Stimulated activated CD4-positive, alpha-beta T cell treated with anti-CD3 and anti-CD28 coated beads, TNF-alpha, amount 100 ng/mL, for 48 hours (primary cell): ENCODE measurements at places on chromosomes 1 and 21.

DNA sequence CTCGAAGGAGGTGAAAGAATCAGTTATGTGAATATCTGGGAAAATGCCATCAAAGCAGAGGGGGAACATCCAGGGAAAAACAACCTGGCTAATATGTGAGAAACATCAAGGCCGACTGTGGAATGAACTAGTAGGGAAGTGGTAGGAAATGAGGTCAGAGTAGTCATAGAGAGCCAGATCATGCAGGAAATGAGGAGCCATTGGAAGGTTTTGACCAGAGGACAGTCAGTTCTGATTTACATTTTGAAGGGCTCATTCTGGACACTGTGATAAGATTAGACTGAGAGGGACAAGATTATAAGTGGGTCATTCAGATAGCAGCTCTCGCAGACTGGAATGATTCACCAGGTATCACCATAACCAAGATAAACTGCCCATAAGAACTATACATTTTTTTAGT lies 63.7 kb downstream of the SYT14 start:
- DNase-seq = no peak

DNA sequence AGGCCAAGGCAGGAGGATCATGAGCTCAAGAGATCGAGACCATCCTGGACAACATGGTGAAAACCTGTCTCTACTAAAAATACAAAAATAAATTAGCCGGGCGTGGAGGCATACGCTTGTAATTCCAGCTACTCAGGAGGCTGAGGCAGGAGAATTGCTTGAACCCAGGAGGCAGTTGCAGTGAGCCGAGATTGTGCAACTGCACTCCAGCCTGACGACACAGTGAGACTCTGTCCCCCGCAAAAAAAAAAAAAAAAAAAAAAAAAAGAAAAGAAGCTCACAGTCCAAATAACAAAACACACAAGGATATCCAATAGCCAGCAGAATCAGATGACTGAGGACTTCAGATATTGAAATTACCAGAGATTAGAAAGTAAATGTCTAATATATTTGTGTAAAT lies 11.8 kb downstream of the AHCTF1 start:
- no peak for DNase-seq

- DNase-seq = no peak
These were observed 5.8 kb downstream of the ZMYND12 start for GRCh38 chr1:42450061-42450460.

DNA sequence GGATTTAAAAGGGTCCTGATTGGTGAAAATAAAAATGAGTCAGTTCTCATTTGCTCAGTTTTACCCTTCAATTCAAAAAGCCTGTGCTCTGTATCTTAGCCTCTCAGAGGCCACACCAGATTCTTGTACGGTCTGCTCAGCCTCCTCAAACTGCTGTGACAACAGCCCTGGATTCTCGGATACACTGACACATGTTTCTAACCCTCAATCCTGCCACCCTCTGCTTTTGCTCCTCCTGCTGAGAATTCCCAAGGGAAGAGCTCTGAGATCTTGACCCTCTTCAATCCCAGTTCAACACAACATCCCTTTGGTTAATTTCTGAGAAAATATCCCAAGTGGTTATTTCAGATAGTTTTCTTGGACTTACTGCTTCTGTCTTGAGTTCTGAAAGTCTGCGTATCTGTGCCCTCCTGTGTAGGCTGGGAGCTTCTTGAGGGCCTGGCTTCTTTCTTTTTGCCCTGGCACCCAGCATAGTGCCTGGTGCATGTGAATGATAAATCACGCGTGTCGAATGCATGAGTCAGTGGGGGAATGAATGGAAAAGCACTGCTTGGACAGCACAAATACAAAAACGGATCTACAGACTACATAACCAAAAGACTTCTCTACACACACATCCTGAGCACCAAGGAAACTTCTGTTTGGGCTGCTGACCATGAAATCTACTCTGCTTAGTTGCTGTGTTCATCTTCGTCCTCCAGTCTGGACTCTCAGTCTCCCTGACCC lies 24.5 kb downstream of the IRF2BP2 start:
- no peak for DNase-seq

DNA sequence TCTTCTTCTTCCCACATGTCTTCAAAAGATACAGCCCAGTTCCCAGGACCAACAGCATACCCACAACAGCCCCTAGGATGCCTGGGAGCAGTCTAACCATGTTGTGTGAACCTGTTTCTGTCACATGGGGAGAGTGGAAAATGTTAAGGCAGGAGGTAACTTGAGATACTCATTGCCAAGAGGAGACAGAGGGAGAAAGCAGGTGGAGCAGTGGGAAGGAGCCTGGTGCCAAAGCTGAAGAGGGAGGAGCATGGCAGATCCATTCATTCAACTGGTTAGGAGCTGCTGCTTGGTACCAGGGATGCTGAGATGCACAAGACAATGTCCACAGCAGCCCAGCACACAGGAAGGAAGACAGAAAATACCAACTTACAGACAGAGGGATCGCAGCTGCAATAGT lies 149.8 kb upstream of the ETV3 start:
- no peak for DNase-seq

GRCh38 chr1:210626341-210626740 lies 297.6 kb downstream of the HHAT start:
- DNase-seq = no peak

- DNase-seq = peak; percentile 38
These were observed 77.8 kb downstream of the BACH1 start for GRCh38 chr21:29376556-29376955.

- DNase-seq = no peak
These were observed 23.5 kb downstream of the PANK4 start for GRCh38 chr1:2502661-2503553.

DNA sequence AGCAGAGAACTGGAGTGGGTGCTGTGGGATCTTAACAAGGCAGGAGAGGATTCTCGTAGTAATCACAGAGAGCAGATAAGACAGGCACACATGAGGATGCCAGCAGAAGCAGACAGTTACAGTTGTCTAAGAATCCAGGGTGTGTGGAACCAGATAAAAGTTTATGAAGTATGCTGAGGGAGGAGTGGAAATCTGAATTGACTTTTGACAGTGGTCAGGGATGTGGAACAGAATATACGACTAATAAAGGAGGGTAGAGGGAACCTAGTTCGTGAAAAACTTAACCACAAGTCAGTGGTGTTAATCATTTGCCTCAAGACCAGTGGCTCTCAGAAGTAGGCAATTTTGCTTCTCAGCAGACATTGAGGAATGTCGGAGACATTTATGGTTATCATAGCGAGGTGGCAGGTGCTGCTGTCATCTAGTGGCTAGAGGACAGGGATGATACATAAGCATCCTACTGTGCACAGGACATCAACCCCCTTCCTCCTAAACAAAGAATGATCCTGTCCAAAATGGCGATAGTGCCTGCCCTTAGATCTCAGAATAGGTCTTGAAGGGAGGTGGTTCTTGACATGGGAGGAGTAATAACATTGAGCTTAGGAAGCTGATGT lies 3.0 kb downstream of the LRRC8D start:
- no peak for DNase-seq

DNA sequence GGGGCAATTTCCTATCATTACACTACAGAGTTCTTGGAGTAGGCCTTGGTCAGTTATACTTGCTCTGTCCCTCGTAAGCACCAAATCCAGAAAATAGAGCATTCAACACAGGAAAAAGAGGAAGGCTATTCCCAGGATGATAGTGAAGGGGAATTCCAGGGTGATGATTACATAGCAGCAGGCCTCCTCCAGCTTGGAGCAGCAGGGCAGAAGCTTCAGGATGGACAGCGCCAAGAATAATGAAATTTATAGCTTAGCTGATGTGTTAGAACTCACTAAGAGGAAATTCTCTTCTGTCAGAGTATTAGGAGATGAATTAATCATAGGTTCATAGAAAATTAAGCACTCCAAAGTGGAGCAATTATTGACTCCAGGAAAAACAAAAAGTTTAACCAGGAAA lies 10.8 kb upstream of the SMAP2 start:
- DNase-seq = no peak

DNA sequence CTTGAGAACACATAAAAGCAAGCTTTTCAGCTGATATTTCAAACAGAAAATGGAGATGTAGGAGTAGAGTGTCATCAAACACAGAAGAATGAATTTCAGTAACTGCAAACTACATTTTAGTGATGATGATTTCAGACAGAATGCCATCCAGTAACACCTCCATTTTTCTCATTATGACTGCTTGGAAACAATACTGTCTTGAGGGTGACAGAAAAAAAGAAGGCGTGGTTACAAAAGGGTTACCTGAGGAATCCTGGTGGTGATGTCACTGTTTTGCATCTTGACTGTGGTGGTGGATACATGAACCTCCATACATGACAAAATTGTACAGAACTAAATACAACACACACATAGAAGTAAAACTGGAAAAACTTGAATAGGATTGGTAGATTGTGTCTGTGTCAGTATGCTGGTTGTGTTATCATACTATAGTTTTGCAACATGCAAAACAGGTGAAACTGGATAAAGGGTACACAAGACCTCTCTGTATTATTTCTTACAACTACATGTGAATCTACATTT lies 375.9 kb downstream of the PTBP2 start:
- no peak for DNase-seq

GRCh38 chr1:228315945-228316588 lies 90.6 kb downstream of the TRIM11 start:
- DNase-seq = no peak

- DNase-seq = no peak
These were observed 68.6 kb downstream of the PIK3CD start for GRCh38 chr1:9719978-9720722.

- no peak for DNase-seq
These were observed 8.1 kb upstream of the G0S2 start for GRCh38 chr1:209667103-209667502.

- DNase-seq = no peak
These were observed 99.8 kb downstream of the MRPL39 start for GRCh38 chr21:25507522-25507921.

GRCh38 chr1:40948741-40949443 lies 30.6 kb upstream of the CTPS1 start:
- DNase-seq = peak; percentile 42

- DNase-seq = peak; percentile 60
These were observed at the start of gene KLHDC9 for GRCh38 chr1:161098210-161099068. TSS of gene KLHDC9 (plus strand) at chr1:161098361. CDS start at chr1:161098536, 175 bp downstream.

DNA sequence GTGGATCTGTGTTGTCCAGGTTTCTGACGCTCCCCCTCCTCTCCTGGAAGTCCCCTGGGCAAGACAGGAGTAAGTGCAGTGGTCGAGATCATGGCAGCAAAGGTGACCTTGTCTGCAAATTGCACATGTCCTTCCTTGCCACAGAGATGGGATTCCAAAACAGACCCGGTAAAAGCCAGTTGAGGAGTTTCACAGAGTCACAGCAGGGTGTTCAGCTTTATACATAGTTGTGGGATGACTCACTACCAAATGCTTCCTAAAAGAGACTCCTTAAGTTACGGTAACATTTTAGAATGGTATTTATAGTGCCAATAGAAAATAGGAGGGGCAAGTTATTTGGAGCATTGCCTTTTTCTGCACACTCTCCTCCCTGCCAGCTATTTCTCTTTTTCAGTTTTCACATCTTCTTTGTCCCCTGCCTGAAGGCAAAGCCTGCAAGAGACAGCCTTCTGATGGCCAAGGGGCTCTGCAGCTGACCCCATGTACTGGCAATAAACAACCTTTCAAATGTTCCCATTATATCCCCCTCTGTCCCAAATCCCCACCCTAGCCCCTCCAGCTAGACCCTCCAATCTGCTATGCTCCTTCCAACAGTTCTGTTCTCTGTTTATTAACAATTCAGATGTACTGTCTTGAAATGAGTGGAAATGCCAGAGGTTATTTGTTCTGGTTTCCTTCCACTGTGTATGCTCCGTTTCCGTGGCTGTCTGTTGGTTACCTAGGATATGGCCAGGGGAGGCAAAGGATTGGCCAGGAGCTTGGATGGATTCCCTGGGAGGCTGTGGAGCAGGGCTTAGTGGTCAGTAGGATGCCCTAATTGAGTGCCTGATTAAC lies 115.0 kb downstream of the TGFB2 start:
- no peak for DNase-seq

DNA sequence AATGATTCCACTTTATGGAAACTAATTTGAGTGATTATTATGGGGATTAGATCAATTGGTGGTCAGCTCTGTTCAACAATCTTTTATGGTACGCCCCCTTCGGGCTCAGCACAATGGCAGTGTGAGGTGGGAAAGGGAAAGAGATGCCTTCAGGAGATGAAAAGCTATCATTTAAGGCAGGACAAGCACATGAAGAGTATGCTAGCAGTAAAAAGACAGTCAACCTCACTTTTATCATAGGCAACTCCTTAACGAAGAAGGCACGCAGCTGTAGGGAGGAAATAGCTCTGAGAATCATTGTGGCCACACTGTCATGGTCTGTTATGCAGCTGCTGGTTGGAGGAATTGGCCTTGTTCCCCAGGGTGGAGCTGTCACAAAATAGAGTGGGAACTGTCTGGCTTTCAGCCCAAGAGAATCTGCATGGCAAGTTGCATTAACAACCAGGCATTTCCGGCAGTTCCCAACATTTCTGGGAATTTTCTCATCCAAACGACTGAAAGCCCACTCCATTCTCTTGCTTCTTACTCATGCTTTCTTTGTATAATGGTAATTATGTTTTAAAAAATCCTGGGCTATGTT lies 54.4 kb upstream of the BCL10 start:
- no peak for DNase-seq

GRCh38 chr1:219062161-219062560 lies 111.5 kb upstream of the LYPLAL1 start:
- no peak for DNase-seq

DNA sequence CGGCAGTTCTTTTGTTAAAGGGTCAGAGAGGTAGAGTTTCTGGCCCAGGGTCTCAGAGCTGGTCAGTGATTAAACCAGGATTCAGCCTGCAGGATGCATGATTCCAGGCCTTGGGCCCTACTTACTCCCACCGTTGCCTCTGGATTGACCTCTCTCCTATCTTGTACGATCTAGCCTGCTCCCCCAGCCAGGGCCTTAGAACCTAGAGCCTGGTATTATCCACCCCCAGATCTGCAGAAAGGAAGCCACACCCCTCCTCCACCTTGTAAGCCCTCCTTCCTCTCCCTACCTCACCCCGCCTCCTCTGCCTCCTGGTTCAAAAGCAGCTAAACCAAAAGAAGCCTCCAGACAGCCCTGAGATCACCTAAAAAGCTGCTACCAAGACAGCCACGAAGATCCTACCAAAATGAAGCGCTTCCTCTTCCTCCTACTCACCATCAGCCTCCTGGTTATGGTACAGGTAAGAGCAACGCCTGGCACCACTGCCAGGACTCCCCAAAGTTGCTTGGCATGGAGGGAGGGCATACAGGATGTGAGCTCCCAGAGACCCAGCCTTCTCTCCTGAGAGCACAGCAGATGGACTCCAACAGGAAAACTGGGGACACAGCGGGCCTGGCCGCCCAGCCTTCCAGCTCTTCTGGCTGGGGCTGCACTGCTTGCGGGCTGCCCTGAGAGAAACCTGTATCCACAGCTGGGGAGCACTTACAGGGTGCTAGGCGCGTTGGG lies at the start of gene CD52:
CD52 (plus strand) TSS at position 347 of the 726 bp plus-strand sequence; CDS start at position 407, 60 bp downstream.
- no peak for DNase-seq
